ENCODE measurements at places on chromosomes 7 and 10.
A peak's percentile ranks its signal among the peaks of the same experiment; 100 is the strongest.

DNA sequence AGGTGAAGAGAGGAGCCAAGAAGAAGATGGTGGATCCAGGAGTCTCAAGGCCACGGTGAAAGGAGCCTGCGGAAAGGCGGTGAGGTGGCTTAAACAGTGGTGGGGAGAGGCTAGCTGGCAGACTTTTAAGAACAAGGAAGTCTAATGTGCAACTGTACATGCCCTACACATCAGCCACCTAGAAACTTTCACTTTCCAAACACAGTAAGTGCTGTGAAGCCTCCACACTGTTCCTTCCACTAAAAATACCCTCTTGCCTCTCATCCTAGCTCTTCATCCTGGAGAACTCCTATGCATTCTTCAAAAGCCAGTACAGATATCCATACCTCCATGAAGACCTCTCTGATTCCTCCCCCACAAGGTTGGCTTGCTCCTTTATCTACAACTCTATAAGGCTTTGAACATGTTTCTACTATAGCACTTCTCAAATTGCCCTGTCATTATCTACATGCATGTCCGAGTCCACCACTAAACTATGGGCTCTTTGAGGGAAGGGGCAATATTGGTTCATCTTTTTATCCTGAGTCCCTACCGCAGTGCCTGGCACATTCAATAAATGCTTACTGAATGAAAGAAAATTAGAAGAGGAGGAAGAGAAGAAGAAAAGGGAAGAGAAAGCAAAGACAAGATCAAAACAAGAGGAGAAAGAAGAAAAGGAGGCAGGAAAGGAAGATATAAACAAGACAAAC lies 54.2 kb downstream of the DNAJC12 start:
- no peak for DNase-seq

DNA sequence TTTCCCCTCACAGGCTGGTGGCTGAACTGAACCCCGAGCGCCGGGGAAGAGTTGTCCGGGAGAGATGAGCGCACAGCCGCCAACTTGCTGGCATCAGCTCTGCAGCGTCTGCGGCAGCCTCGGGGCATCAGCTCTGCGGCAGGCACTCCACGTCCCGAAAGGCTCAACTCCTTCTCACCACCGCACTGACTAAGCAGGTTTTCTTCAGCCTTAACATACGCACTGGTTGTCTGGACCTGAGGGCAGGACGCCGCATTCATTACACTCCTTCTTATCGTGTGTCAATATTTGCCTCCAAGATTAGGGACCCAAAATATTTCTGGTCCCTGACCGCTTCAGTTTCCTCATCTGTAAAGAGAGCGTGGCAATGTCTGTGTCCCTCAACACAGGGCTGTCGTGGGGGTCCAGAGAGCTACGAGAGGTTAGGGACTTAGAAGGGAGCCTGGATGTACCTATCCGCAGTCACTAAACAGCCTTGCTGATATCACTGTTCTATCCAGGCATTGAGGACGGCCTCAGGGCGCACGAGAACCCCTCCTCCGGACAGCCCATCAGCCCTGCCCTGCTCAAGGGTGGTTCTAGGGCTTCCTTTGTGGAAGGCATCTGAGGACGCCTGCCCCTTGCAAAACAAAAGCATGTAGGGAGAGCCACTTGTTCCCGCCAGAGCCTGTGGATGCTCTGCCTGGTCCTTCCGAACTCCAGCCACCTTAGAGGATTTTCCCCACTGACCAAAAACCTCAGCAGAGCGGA lies 42.8 kb upstream of the FIGNL1 start:
- no peak for DNase-seq

- DNase-seq = no peak
Observed at GRCh38 chr10:46297406-46298204, 10.8 kb downstream of the ANTXRL start.

GRCh38 chr10:102283488-102283887 lies 38.2 kb downstream of the GBF1 start:
- DNase-seq = no peak

GRCh38 chr10:75598998-75599397 lies 167.6 kb downstream of the LRMDA start:
- no peak for DNase-seq

GRCh38 chr7:27188386-27189294 lies 3.6 kb upstream of the HOXA11 start:
- DNase-seq = peak; percentile 61

- DNase-seq = no peak
Observed at GRCh38 chr7:78465894-78466293, 667.3 kb downstream of the PHTF2 start.

- peak; percentile 35 for DNase-seq
Observed at GRCh38 chr10:21494191-21495001, 31.1 kb downstream of the SKIDA1 start.

DNA sequence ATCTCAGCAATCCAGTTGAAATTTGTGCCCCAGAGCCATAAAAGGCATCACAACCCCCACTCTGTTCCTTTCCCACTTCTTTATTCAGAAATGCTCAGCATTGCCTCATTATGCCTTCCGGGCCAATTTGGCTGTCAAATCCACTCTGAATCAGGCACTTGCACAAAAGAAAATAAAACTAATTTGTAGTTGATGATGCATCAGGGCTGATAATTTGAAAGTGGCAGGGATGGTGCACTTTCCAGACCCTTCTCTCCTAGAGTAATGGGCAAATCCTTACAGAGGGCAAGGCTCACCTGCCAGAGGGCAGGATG lies 147.9 kb upstream of the PDE1C start:
- no peak for DNase-seq

GRCh38 chr7:126426652-126427051 lies 826.1 kb downstream of the GRM8 start:
- DNase-seq = no peak

- DNase-seq = no peak
Observed at GRCh38 chr7:44521347-44522095, 19.6 kb downstream of the NPC1L1 start.

DNA sequence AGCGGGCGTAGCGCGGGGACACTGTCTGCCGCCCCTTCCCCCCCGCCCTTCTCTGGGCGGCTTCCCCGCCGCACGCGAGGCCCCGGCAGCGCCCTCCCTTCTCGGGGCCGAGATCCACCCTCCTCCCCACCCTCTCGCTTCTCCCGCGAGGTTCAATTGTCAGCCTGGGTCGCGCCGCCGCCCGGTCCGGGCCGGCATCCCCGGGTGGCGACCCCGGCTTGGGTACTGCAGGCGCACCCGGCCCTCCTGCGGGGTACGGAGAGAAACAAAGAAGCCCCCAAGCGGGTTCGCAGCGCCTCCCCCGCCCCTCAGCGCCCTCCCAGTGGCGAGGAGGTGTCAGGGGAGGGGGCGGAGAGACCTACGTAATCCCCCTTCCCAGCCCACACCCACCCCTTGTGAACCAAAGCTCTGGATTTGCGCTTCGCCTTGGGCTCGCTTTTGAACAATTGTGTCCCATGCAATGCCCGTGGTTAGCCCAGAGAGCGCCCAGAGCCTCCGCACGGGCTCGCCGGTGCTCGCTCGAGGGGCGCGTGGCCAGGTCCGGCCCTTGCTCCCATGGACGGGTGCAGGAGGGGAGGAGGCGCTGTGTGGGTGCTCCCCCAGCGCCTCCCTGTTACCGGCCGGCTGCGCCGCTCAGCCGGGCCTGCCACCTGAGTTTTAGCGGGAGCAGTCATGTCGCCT lies 634 bp downstream of the HECW1 start:
- DNase-seq = no peak

- DNase-seq = no peak
Observed at GRCh38 chr10:99958806-99959205, 50.9 kb downstream of the DNMBP start.

DNA sequence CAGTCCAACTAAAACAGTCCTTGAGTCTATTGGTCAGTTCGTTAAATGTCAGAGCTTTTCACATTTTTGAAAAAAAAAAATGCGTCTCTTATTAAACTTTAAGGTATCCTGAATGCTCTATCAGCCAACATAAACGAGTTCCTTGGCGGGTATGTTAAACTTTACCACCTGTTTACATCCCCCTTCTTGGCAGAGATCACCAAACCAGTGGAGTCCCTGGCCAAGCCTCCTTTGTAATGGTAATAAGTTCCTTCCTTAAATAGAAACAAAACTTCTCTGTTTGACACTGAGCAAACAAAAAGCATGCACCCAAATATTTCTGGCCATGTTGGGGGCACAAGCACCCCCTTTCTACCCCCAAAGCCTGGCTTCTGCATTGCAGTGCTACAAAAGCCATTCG lies 3.2 kb downstream of the TRIL start:
- DNase-seq = no peak

- no peak for DNase-seq
Observed at GRCh38 chr10:69218831-69219230, 1.3 kb upstream of the HKDC1 start.

GRCh38 chr7:27424231-27424630 lies 181.6 kb downstream of the EVX1 start:
- no peak for DNase-seq

DNA sequence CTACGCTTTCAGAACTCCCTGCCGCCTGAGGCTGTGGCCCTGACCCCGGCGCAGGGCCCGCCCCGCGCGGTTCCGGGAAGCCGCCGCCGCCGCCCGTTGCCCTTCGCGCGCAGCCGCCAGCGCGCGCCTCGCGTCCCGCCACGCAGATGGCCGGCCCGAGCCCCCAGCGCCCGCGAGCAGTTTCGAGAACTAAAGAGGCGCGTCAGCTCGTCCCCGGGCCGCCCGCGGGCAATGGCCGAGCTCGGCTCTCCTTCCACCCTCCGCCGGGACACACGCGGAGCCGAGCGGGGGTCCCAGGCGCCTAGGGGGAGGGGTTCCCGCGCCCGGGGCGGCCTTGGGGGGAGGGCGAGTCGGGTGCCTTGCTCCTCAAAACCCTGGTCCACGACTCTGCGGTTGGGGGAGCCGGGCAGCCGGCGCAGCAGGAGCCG lies 1.8 kb downstream of the HNRNPF start:
- peak; percentile 67 for DNase-seq

DNA sequence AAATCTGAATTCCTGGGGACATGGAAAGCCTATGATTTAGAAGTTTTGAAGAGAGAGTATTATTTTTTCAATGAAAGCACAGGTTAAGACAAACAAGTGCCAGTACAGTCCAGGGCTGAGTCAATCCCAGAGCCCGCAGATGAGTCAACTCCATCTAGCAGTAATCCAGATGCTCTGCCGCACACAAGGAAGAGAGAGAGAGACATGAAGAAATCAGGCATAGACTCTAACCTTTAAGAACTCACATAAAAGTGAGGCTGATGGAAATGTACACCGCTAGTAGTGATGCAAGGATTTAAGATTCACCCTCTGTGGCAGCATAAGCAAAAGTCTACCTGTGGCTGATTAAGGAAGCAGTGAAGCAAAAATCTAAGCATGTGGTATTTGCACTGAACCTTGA lies 651.5 kb downstream of the TNS3 start:
- DNase-seq = no peak

- no peak for DNase-seq
Observed at GRCh38 chr7:36707898-36708297, 16.4 kb downstream of the AOAH start.

DNA sequence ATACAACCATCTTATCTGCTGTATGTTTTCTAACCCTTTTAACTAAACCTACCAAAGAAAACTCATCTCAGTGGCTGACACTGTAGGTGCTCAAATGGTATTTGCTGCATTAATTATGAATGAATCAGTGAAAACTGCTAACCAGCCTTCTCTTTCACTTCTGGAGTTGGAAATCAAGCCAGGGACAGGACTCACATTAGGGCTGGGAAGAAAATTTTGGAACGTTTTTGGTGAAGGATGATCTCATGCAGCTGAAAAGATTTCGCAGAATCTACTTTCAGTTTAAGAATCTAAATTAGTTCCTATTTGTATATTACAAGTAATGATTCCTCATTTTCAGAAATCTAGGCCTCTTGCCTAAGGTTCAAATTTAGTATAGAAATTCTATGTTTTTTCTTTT lies 12.9 kb downstream of the MTPN start:
- no peak for DNase-seq

- no peak for DNase-seq
Observed at GRCh38 chr10:13120786-13121499, 21.0 kb downstream of the OPTN start.

DNA sequence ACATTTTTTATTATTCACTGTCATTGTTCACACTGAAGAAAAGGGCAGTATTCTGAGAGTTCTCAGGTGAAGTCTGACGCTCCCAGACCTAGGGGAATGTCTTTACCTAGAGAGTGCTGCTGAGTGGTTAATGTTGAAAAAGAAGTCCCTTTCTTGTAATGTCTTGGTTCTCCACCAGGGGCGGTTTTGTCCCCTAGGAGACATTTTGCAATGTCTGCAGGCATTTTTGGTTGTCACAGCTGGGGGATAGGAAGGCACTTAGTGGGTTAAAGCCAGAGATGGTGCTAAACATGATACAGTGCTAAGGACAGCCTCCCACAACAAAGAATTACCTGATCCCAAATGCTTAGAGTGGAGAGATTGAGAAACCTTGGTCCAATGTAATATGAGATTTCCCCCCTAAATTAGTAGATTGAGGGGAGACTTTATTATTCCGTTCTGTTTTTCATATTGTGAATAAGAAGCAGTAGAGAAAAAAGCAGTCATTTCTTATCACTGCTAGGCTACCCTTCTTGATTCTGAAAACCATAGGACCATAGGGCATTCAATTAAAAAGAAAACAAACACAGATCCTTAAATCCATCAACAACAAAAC lies 13.1 kb downstream of the UMAD1 start:
- peak; percentile 42 for DNase-seq

DNA sequence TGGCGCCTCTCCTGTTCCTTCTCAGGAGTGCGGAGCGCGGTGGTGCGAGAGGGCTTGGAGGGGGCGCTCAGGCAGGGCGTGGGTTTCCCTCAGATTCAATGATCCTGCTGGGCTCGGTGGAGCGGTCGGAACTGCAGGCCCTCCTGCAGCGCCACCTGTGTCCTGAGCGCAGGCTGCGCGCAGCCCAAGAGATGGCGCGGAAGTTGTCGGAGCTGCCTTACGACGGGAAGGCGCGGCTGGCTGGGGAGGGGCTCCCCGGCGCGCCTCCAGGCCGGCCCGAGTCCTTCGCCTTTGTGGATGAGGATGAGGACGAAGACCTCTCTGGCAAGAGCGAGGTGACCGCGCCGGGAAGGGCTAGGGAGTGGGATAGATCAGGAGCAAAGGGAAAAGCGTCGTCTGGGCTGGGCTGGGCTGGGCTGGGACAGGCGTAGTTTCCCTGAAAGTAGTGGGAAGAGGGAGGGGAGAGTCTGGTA lies 17.0 kb downstream of the FAM131B start:
- DNase-seq = peak; percentile 78

DNA sequence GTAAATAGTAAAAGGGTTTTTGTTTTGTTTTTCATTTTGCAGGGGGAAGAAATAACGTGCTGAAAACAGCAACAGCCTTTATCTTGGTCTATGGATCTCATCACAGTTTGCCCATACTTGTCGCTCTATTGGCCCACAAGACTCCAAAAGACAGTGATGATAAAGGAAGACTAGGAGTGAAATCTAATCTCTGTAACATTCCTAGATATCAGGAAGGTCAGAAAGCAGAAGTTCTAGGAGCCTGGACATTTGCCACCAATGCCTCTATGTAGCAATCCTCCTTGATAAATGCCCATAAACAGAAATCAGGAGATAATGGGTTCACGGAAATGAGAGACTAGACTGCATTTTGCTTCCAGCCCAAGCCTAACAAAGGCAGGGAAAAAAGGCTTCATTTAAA lies 8.9 kb downstream of the CUBN start:
- DNase-seq = no peak

- no peak for DNase-seq
Observed at GRCh38 chr10:85916286-85916685, 450.3 kb downstream of the GRID1 start.
